ENCODE measurements at places on chromosomes 5 and 9. TPM values are rescaled to one million over a fixed set of nuclear protein-coding genes. Genes with fewer than 3 reads are reported as not detected.

PRRT1B gene
- total RNA-seq = not detected

ITGA1 gene
- total RNA-seq = 5.8 TPM

IL9 gene
- total RNA-seq = not detected

OR2K2 gene
- total RNA-seq = not detected

PHF24 gene
- not detected for total RNA-seq

TSLP gene
- total RNA-seq = not detected

FSTL4 gene
- total RNA-seq = not detected

CATSPER3 gene
- total RNA-seq = 1.8 TPM

ZBTB6 gene
- total RNA-seq = 20.2 TPM

- no peak overlapping the region for H3K4me3 ChIP-seq
- no peak overlapping the region for H3K27ac ChIP-seq
- no peak for DNase-seq
- no peaks in the 10 kb centered on the region for H3K36me3 ChIP-seq
Observed at GRCh38 chr5:122081541-122081940, 3.5 kb upstream of the LOX start.

- no peaks in the 10 kb centered on the region for H3K36me3 ChIP-seq
- H3K4me1 ChIP-seq = peaks cover 8% of the 10 kb centered on the region
- peak overlapping the region; percentile 52 for H3K4me3 ChIP-seq
- DNase-seq = peak; percentile 35
- no peaks in the 10 kb centered on the region for H3K27me3 ChIP-seq
Observed at GRCh38 chr9:112487008-112487798, 576 bp downstream of the KIAA1958 start.

DNA sequence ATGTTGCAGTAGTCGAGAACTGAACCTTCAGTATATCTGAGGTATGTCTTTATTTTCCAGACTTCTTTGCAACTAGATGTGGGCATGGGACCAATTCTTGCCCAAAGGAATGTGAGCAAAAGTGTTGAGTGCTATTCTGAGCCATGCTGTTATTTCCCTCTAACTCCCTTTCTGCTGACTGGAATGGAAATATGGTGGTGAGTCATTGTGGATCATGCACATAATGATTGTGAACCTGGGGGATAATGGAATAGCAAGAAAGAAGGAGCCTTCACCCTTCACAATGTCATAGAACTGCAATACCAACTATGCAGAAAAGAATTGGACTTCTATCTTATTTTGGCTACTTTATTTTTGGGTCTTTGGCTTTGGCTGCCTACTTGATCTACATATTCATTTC, 10.3 kb upstream of the DOCK2 start:
- no peaks in the 10 kb centered on the region for H3K36me3 ChIP-seq
- no peak for DNase-seq
- H3K4me3 ChIP-seq = no peak overlapping the region
- H3K27me3 ChIP-seq = no peaks in the 10 kb centered on the region
- H3K4me1 ChIP-seq = no peaks in the 10 kb centered on the region

DNA sequence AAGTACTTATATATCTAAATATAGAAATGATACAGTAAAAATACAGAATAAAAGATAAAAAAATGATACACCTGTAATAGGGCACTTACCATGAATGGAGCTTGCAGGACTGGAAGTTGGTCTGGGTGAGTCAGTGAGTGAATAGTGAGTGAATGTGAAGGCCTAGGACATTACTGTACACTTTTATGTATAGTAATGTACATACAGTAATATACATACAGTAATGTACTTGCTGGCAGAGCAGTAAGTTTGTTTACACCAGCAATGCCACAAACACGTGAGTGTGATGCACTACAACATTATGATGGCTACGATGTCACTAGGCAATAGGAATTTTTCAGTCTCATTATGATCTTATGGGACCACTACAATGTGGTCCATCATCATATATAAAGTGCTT, 34.2 kb downstream of the SUSD1 start:
- no peaks in the 10 kb centered on the region for H3K27me3 ChIP-seq
- DNase-seq = no peak
- no peaks in the 10 kb centered on the region for H3K36me3 ChIP-seq
- no peak overlapping the region for H3K4me3 ChIP-seq
- no peak overlapping the region for H3K27ac ChIP-seq

- no peak overlapping the region for H3K27ac ChIP-seq
- no peaks in the 10 kb centered on the region for H3K27me3 ChIP-seq
- no peaks in the 10 kb centered on the region for H3K36me3 ChIP-seq
- no peak for DNase-seq
Observed at GRCh38 chr9:93900436-93900819, 54.7 kb downstream of the BARX1 start.

DNA sequence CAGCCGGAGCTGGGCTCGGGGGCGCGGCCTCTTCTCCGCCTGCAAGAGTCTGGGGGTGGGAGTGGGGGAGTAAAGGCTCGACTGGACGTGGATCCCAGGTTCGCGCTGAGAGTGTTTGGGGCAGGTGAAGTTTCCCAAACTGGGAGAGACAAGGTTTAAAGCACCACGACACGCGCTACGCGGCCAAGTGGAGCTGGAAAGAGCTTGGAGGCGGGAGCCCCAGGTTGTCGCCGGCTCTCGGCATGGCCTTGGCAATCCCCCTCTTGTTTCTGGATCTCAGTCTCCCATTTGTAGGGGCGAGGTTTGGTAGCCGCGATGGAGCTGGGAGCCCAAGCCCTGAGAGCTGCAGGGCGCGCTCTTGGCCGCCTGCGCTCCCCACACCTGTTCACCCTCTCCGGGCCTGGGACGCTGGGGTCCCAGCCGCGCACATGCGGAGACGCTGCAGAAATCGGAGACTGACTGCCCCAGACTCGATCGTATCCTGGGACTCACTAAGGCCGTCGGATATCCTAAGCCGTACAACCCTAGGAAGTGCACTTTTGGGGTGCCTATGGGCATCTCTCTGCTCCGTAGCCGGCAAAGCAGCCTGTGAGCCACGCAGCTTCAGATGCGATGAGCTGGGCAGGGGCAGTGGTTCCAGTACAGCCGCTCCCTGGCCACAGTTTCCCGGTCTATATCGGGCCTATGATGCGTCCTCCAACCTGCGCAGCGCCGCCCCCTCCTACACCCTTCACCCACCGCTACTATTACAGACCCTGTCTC, 937 bp downstream of the TMOD1 start:
- H3K27ac ChIP-seq = no peak overlapping the region
- DNase-seq = peak; percentile 8
- H3K4me3 ChIP-seq = no peak overlapping the region
- no peaks in the 10 kb centered on the region for H3K36me3 ChIP-seq
- peaks cover 20% of the 10 kb centered on the region for H3K4me1 ChIP-seq

DNA sequence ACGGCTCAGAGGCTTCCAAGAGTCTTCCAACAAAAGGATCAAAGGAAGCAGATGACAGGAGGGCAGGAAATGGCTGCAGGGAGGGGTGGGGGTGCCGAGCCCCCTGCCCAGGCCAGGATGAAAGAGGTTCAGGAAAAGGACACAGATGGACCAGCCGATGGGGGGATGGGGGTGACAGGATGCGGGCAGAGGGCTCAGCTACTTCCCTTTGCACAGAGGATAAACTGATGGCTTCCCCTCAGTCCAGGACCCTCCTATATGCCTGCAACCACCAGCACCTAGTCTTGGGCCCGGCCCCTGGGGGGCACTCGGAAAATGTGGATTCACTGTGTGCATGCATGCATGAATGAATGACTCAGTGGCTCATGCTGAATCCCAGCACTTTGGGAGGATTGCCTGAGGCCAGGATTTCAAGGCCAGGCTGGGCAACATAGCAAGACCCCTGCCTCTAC, 148.2 kb downstream of the C9orf50 start:
- no peaks in the 10 kb centered on the region for H3K4me1 ChIP-seq
- H3K36me3 ChIP-seq = no peaks in the 10 kb centered on the region
- DNase-seq = no peak
- no peaks in the 10 kb centered on the region for H3K27me3 ChIP-seq

DNA sequence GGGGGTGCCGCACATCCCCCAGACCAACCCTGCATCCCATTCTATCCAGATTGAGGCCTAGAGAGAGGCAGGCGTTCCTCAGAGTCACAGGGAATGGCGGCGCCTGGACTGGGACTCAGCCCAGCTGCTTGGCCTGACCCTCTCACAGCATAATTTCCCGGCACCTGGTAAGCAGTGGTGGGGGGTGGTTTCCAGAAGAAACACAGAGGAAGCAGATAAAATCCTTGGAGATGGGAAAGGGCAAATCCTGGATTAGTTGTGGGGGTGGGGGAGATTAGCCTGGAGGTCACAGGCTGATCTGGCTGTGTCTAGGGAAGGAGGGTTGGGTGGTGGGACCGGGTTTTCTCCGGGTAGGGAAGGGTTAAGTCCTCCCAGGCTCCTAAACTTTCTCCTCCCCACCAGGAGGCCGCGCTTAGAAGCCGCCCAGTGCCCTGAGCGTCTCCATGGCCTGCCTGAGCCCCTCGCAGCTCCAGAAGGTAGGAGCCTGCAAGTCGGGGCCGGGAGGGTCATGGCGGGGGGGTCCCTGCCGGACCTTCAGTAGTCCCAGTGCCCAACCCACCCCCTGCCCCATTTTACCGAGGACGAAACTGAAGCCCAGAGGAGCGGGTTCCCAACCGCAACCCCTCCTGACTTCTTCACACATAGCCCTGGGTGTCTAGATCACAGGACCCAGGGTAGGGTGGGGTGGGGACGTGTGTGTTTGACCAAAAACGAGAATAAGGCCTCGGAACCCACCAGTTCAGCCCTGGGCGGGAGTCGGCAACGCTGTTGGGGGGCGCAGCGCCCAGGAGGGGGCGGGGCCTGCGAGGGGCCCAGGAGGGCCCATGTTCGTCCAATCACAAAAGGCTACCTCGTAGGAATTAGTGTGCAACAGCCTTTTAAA, 1.3 kb downstream of the PHYHD1 start:
- peaks cover 10% of the 10 kb centered on the region for H3K36me3 ChIP-seq
- no peaks in the 10 kb centered on the region for H3K27me3 ChIP-seq
- no peak for DNase-seq
- H3K4me3 ChIP-seq = no peak overlapping the region
- no peak overlapping the region for H3K27ac ChIP-seq

GRCh38 chr9:95719354-95719753, 156.1 kb upstream of the ERCC6L2 start:
- H3K4me3 ChIP-seq = no peak overlapping the region
- H3K4me1 ChIP-seq = peaks cover 9% of the 10 kb centered on the region
- no peaks in the 10 kb centered on the region for H3K27me3 ChIP-seq
- no peak overlapping the region for H3K27ac ChIP-seq
- H3K36me3 ChIP-seq = no peaks in the 10 kb centered on the region
- no peak for DNase-seq

DNA sequence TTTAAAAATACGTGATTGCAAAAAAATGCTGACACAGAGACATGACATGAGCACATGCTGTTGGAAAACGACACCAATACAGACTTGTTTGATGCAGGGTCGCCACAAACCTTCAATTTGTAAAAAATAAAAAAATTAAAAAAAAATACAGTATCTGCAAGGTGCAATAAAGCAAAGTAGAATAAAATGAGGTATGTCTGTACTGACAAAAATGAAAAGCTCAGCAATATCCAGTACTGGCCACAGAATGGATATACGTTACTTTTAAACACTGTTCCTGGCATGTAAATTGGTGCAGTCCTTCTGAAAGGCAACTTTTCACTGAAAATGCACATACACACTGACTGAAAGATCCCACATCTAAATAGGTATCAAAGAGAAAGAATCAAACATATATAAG, 27.1 kb upstream of the C9orf40 start:
- H3K36me3 ChIP-seq = no peaks in the 10 kb centered on the region
- no peak overlapping the region for H3K4me3 ChIP-seq
- no peaks in the 10 kb centered on the region for H3K4me1 ChIP-seq
- H3K27ac ChIP-seq = no peak overlapping the region
- H3K27me3 ChIP-seq = no peaks in the 10 kb centered on the region
- DNase-seq = no peak

- no peak overlapping the region for H3K27ac ChIP-seq
- DNase-seq = no peak
- no peaks in the 10 kb centered on the region for H3K36me3 ChIP-seq
Observed at GRCh38 chr5:75536694-75537360, 25.1 kb downstream of the POLK start.

- H3K36me3 ChIP-seq = no peaks in the 10 kb centered on the region
- H3K27ac ChIP-seq = no peak overlapping the region
- H3K4me3 ChIP-seq = no peak overlapping the region
Observed at GRCh38 chr9:72327631-72328030, 37.4 kb downstream of the ZFAND5 start.

- no peak overlapping the region for H3K4me3 ChIP-seq
- H3K27ac ChIP-seq = no peak overlapping the region
- DNase-seq = no peak
- H3K27me3 ChIP-seq = peaks cover 7% of the 10 kb centered on the region
Observed at GRCh38 chr9:129667850-129668249, 2.4 kb downstream of the PRRX2 start.

- H3K36me3 ChIP-seq = no peaks in the 10 kb centered on the region
- H3K27ac ChIP-seq = no peak overlapping the region
- DNase-seq = no peak
- no peaks in the 10 kb centered on the region for H3K4me1 ChIP-seq
- no peak overlapping the region for H3K4me3 ChIP-seq
- no peaks in the 10 kb centered on the region for H3K27me3 ChIP-seq
Observed at GRCh38 chr5:8897316-8897715, 648.6 kb downstream of the SEMA5A start.

DNA sequence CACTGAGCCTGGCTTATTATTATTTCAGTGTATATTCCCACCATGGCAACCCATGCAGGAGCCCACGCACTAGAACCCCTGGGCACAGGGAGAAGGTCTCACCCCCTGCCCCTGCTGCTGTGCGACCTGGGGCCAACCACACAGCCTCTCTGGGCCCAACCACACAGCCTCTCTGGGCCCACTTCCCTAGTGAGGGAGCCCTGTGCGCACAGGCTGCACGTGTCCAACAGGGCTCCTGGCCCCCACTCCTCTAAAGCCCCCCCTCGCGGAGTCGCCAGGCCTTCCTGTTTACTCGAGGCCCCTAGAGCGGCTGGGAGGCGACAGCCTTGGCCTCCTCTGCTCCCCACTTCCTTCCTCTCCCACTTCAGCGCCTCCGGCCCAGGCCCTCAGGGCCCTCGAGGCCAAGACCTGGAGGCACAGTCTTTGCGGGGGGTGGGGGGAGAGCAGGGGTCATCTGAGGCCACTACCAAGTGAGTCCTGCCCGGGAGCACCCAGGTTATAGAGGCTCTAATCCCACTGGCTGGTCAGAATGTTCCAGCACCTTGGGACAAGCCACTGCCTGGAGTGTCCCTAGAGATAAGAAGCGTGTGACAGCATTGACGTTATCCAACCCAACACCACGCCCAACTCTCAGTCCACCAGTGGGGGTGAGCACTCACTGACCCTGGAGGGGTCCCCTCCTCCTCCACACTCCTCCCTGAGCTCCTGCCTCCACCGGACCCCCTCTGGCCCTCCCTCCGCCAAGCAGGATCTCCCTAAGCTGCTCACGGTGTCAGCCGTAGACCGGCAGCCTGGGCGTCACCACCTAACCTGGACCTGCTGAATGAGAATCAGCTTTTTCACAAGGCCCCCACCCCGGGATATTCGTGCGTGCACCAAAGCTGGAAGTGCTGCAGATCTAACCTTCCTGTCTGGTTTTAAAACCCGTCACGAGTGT, 7.9 kb upstream of the ENG start:
- peaks cover 45% of the 10 kb centered on the region for H3K4me1 ChIP-seq
- H3K27me3 ChIP-seq = no peaks in the 10 kb centered on the region
- DNase-seq = peak; percentile 45
- H3K27ac ChIP-seq = peak overlapping the region; percentile 59

GRCh38 chr9:114078021-114078780, at the start of gene AMBP:
Gene AMBP (minus strand): TSS chr9:114078300. CDS start chr9:114078209, 91 bp downstream.
- DNase-seq = no peak
- no peaks in the 10 kb centered on the region for H3K27me3 ChIP-seq
- H3K36me3 ChIP-seq = no peaks in the 10 kb centered on the region
- H3K4me1 ChIP-seq = no peaks in the 10 kb centered on the region
- H3K4me3 ChIP-seq = no peak within 1 kb of the TSS

- no peaks in the 10 kb centered on the region for H3K4me1 ChIP-seq
- H3K27me3 ChIP-seq = no peaks in the 10 kb centered on the region
- no peak for DNase-seq
Observed at GRCh38 chr9:134722120-134722701, 80.6 kb downstream of the COL5A1 start.

All from CD4-positive, alpha-beta memory T cell (primary cell).